ENCODE measurements at places on chromosomes 4 and X.

GRCh38 chrX:110175146-110175545, 142.7 kb downstream of the AMMECR1 start:
- no peak for DNase-seq

GRCh38 chr4:23835774-23836478, 53.9 kb downstream of the PPARGC1A start:
- DNase-seq, result no peak

DNA sequence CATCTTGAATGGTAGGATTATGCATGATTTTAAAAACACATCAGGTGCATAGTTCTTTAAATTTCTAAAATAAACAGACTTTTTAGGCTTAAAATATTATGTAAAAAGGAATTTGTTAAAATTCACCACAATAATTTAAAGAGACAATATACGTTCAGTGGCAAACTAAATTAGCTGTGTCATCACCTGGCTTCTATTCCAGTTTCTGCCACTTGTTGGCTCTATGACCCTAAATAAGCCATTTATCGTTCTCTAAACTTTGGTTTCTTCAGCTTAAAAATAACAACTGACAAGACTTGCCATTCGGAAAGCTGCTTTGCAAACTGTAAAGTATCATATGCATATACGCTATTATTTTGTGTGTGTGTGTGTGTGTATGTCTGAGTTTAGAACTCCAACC, 141.3 kb downstream of the MGST2 start:
- DNase-seq, result no peak

DNA sequence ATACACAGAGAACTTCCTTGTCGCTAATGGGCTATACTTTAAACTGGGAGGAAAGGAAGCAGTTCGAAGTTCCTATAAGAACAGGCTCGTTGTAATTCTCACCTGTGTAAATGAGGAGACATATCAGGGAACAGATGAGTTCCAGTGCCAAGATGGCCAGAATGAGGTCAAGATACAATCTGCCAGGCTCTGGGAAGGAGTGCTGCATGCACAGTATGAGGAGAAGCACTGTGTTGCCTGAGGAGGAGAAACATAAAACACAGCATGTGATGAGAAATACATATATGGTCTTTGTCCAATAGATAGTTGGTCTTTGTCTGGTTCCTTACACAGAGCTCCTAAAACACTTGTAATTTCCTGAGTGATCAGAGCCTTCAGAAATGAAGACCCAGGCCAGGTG, 24.3 kb downstream of the TMEM192 start:
- no peak for DNase-seq

- no peak for DNase-seq
These were observed 563 bp downstream of the FAM13A start for GRCh38 chr4:89056292-89056952.

DNA sequence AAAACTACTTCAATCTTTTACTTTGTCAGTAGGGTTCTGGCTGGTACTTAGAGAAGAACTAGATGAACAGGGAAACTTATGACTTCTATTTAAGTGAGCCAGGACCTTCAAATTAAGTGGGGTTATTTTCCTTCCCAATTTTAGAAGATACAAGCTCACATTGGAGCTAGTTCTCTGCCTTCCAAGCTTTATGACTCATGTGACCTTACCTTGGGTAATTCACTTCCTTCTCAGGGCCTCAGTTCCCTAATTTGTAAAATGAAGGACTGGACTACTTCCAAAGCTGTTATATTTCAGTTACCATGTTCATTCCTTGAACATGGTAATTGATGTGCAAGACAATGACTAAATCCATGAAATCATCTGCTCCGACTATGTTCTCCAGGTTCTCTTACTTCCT, 32.0 kb upstream of the DCX start:
- no peak for DNase-seq

GRCh38 chrX:12741416-12741815, 49.8 kb upstream of the PRPS2 start:
- no peak for DNase-seq

DNA sequence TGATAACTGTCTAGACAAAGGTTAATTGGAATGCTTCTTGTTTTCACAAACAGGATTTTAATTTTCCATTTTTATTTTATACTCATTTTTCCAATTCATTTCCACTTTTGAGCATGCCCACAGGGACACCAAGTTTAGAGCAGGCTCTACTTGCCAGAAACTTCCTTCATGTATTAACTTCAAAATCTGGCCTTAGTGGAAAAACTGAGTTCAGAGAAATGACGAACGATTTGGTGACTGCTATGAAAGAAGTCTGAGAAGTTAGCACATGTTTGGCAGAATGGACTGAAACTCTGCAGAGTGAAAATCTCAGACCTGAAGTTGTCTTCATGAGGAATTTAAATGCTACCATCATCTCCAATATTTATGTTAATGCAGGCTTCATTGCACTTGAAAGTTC, 214.1 kb downstream of the THOC2 start:
- DNase-seq, result no peak

DNA sequence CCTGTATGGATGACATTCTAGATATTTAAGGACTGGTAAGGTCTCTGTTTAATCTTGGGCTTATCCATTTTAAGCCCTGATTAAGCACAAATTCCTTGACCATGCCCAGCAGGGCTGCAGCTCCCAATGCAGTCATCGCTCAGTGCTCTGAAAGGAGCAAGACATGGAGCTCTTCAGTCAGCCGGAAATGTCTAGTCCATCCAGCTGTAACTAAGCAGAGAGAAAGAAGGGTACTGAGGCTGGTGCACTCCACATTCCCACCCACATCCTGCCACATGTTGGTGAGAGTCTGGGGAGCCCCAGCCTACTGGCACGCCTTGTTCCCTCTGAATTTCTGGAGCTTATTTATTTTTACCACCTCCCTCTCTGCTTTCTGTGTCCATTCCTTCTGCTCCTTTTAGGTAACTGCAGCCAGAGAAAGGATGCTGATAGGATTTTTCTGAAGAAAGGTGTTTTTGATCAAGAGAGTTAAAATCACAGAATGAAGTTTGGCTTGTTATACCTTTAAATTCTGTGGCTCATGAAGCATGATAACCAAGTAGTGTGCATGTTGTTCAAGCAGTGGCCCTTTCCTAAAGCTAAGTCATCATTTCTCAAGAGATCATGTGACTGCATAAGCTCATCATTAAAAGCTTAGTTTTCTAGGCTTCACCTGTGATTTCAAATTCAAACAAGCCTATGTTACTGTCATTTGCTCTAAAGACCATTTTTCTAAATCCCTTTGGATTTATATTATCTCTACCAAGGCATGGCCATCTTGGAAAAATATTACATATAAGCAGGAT, 74.0 kb downstream of the GALNT7 start:
- no peak for DNase-seq

GRCh38 chr4:16694884-16695276, 203.6 kb downstream of the LDB2 start:
- DNase-seq, result no peak

- peak; percentile 51 for DNase-seq
These were observed 9.3 kb downstream of the CETN2 start for GRCh38 chrX:152821145-152821765.

DNA sequence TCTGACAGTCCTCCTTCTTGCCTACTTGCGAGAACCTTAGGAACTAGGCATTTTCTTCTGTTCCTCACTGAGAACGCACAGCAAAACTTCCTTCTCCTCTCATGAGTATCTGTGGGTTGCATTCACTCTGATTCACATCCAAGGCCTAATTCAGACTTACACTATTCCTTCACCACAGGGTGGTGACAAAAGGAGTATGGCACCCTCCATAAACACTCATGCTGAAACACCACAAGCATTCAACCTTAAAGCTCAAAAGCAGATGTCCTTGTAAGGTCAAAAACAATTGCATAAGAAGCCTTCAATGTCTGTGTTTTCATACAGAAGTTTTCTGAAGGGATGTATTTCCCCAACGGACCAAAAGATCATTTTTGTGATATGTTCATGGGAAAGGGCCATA, 147.3 kb downstream of the CORIN start:
- DNase-seq, result no peak

All from fibroblast of pulmonary artery (primary cell).